ENCODE measurements at places on chromosomes 13 and 19.

- DNase-seq = no peak
These were observed 1178.2 kb upstream of the PCDH20 start for GRCh38 chr13:62593804-62594203.

DNA sequence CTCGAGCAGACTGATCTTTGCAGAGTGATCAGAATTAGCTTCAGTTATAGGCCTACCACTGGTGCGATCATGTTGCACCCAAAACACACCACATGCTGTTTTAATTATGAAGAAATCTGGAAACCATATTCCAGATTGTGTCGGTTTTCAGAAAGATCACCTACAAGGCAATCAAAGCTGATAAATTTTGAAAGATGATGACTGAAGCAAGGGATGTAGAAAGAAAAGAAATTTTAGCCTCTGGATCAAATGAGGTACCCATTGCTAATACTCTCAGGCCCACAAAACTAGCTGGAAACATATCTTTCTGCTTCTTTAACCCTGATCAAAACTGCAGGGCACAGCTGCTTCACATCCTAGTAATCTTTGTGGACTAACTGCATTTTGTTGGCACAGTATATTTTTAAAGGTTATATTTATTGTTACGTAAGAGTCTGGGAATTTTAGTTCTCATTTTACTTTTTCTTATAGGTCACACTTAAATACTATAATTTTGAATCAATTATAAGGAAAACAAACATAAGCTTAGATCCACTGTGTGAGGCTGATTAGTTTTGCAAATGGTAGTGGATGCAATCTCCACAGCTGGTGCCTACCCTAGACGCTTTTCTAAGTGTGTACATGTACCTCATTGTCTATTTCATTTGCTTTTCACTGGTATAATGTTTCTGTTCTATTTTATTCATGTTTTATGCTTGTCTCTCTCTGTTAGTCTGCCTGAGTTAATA lies 150.9 kb downstream of the RGCC start:
- no peak for DNase-seq

DNA sequence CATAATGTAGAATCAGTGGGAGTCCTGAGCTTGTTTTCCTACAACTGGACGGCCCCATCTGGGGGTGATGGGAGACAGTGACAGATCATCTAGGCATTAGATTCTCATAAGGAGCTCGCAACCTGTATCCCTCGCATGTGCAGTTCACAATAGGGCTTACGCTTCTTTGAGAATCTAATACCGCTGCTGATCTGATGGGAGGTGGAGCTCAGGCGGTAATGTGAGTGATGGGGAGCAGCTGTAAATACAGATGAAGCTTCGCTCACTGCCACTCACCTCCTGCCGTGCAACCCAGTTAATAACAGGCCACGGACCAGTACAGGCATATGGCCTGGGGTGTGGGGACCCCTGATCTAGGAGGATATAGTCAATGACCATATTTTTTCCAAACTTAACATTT lies 38.8 kb downstream of the RCBTB1 start:
- DNase-seq = no peak

GRCh38 chr13:33816912-33817311 lies 1.0 kb upstream of the RFC3 start:
- no peak for DNase-seq

GRCh38 chr13:111248822-111249221 lies 71.6 kb upstream of the TEX29 start:
- DNase-seq = no peak

- no peak for DNase-seq
These were observed 25.5 kb downstream of the DPRX start for GRCh38 chr19:53657330-53657729.

GRCh38 chr19:58572818-58573657 lies at the start of gene MZF1:
TSS of gene MZF1 (minus strand) at chr19:58573335. CDS start at chr19:58571389, 1,946 bp downstream.
- peak; percentile 100 for DNase-seq

DNA sequence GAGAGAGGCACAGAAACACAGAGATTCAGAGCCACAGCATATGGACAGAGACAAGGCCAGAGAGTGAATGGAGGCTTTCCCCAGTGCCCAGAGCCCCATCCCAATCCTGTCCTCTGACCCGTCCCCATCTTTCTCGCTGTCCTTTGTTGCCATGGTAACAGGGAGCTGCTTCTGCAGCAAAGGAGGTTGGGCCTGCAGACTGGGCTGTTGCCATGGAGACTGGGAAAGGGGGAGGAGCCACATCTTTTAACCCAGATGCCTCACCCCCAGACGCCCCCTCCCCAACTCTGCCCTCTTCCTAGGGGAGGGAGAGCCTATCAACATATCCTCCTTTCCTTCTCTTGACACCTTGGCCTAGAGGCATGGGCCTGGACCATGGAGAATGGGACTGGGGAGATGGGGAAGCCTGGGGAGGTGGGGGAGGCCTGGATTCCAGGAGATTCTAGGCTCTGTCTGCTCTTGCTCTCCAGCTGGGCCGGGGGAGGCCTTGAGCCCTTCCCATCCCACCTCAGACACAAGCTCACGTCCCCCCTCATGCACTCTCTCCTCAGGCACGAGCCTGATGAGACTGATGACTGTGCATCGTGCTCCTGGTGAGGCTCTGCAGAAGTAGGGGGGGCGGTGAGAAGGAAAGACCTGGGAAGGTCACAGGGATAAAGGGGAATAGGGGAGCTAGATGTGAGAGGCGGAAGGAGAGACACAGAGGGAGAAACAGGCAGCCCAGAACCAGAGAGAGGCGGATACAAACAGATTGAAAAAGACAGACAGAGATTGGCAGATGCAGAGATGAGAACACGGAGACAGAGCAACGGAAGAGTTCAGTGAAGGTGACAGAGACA lies 2.1 kb upstream of the ATP1A3 start:
- DNase-seq = no peak

- no peak for DNase-seq
These were observed 44.0 kb downstream of the ATP11A start for GRCh38 chr13:112733661-112734379.

DNA sequence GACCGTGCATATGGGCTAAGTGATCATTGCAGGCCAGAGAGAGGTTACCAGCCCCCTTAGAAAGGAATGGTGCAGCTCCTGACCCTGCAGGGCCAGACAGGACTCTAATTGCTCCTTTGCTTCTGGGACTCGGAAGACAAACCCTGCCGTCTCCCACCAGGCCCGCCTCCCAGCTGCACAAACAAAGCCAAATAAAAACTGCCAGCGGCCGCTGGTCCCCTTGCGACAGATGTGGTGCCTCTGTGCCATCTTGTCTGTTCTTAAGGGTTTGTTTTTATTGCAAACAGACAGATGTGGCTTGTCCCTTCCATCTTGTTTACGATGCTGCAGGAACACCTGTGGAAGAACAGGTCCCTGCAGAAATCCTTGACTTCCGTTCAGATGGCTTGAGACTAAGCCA lies 434.4 kb upstream of the TSHZ3 start:
- DNase-seq = no peak

DNA sequence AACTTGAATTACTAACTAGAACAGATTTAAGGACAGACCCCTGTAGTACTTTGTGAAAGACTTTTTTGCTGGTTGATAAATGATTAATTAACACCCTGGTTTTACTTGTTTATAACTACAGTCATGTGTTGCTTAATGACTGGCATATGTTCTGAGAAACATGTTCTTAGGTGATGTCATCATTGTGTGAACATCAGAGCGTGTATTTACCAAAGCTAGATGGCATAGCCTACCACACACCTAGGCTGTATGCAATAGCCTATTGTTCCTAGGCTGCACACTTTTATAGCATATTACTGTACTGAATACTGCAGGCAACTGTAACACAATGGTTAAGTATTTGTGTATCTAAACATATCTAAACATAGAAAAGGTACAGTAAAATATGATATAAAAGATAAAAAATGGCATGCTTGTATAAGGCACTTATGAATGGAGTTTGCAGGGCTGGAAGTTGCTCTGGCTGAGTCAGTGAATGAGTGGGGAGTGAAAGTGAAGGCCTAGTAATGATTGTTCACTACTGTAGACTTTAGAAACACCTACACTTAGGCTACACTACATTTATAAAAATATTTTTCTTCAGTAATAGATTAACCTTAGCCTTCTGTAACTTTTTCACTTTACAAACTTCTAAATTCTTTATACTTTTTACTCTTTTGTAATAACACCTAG lies 260.3 kb downstream of the KCNRG start:
- no peak for DNase-seq

DNA sequence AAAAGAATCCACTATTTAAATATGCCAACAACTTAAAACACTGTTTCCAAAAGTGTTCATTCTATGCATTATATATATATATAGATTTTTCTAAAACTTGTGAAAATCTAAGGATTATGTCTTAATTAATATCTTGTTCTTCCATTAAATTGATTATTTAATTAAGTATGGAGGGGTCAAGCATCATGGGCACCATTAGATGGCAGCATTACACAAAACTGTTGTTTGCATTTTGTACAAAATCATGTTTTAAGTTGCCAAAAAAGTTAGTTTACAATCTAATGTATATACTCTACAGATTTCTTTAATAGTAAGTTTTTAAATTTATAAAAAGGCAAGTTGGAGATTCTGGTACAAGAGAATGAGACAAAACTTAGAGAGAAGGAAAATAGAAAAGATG lies 213.2 kb upstream of the EDNRB start:
- DNase-seq = no peak

- DNase-seq = peak; percentile 7
These were observed at the start of gene ANGPTL4 for GRCh38 chr19:8363803-8364771. TSS of gene ANGPTL4 (plus strand) at chr19:8364155. CDS start at chr19:8364322, 167 bp downstream.

GRCh38 chr19:51794885-51795490 lies at the start of gene FPR3:
TSS of gene FPR3 (plus strand) at chr19:51795157. CDS start at chr19:51823749, 28,592 bp downstream.
- DNase-seq = no peak

- DNase-seq = no peak
These were observed 997 bp upstream of the GPC6 start for GRCh38 chr13:93225610-93226009.

DNA sequence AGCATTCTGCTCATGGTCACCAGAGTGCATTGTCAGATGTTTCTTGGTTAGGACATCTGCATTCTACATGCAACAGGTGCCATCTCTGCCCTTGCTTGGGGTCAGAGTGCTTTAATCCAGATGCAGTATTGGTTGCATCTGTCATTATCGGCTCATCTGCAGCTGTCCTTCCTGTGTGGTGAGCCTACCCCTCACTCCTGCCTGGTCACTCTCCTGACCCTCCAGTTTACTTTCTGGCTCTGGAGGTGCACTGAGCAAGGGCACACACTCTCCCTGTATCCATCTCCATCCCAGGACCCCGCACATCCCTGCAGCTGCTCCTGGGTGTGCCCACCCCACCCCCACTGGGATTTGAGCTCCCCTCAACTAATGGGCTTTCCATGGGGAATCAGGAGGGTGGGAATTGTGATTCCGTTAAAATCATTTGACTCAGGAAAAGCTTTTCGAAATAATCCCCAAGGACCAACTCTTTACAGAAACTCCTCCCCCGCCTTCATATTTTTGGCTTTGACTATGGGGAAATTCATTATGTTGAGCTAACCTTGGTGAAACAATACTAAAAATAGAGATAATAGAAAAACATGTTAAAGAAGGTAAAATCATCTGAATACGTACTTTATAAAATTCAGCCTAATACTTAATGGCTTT lies 70.2 kb downstream of the COL4A2 start:
- DNase-seq = no peak

- no peak for DNase-seq
These were observed 2702.6 kb downstream of the PCDH9 start for GRCh38 chr13:64527561-64527960.

- DNase-seq = no peak
These were observed 13.5 kb downstream of the ARRDC5 start for GRCh38 chr19:4889034-4889815.

- no peak for DNase-seq
These were observed 9.7 kb downstream of the GPR42 start for GRCh38 chr19:35380450-35381124.

GRCh38 chr19:44718441-44719261 lies 19.7 kb downstream of the CEACAM16 start:
- DNase-seq = no peak

DNA sequence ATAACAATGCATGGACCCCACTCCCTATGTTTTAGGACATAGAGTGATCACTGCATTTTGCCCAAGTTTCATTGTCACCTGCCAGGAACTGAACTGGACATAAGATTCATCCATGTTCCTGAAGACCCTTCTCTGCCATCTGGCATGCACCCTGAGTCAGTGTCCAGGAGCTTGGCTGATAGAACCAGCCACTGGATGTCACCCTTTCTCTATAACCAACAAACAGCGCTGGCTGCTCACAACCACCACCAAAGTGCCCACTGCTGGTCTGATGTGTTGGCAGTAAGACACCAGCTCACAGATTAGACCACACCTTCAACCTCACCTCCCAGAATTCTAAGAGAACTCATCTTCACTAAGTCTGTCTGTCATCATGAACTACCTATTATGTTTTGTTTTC lies 333.4 kb downstream of the ITGBL1 start:
- DNase-seq = peak; percentile 7

DNA sequence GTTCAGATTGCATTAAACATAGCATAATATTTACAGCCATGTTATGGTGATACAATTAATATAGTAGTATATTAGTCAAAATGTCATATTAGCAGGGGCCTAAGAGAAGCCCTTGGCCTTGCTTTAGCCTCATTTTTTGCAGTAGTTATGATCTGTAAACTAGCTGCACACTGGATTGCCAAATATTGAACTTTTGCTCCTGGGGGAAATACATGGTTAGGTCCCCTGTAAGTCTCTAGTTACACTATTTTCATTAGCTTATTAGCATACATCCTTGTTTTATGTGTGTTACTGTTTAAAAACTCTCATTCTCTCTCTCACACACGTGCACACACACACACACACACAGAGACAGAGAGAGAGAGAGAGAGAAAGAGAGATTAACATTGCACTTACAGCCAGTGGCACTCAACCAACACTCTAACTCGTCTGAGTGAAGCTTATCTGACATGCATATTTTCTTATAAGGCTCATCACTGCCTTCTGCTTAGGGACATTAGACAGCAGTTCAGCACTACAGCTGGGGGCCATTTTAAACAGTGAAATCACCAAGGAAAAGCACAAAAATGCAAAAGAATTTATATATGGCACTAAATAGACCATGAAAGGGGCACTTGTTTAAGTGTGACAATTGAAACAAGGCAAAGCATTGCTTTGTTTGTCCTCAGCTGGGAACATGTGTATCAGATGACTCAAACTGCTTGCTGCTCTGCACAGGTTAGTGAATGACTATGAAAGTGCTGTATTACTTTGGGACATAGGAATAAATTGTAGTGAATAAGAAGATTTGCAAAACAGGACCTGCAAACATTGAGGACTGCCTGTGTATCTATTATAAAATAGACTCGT lies 278.7 kb downstream of the GPC6 start:
- DNase-seq = no peak

DNA sequence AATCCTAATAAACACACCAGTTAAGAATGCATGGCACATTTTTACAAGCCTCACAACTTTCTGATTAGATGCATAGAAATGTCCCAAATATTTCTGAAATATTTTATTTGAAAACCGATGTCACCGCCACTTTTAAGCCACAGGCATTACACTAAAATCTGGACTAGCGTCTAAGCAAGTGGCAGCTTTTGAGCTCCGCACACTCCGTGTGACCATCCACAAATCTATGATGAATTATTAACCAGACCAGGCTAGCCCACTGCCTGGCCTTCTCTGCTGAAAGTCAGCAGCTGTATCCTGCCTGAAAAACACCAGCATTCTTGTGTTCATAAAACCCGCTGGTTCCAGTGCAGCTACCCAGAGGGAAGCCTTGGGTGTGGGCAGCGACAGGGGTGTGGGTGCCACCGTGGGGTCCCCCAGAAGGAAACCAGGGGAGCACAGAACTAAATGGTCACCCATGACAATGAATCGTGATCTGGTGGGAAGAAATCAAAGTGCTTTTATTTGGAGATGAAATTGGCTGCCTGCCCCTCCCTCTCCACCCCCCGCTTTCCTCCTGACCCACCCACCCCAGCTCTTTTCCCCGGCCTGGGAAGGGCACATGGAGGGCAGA lies 13.8 kb downstream of the RASA3 start:
- no peak for DNase-seq

- DNase-seq = no peak
These were observed 160.2 kb downstream of the SLC7A1 start for GRCh38 chr13:29435125-29435911.

Data from HL-60 (cell line).